Activated CD4-positive, alpha-beta T cell treated with anti-CD3 and anti-CD28 coated beads for 4 hours (primary cell): ENCODE measurements at places on chromosomes 6 and 20.

DNA sequence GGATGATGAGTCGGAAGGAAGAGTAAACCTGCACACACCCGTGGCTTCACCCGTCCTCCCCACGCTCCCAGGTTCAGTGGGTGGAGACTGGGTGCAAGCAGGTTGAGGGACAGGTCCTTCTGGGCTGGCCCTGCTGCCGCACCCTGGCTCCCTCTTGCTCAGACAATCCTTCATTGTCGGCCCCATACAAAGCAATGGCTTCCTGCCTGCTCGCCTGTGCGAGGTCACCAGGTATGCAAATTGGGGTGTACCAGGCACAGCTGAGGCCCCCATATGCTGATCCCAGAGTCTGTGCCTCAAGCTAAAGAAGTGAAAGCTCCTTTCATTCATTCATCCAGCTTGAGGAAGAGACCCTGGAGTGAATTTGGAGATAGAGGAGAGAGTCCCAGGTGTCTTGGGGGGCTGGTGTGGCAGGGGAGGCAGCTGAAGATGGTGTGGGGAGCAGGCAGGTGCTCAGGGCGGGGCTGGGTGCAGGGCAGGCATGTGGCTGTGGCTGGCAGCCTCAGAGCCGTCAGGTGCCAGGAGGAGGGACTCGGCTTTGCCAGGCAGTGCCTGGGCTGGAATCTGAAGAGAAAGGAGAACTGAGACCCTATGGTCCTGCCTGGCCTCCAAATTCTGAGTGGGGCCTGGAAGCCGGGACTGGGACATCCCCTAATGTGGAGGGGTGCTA lies 4.7 kb downstream of the SLCO4A1 start:
- DNase-seq: no peak

DNA sequence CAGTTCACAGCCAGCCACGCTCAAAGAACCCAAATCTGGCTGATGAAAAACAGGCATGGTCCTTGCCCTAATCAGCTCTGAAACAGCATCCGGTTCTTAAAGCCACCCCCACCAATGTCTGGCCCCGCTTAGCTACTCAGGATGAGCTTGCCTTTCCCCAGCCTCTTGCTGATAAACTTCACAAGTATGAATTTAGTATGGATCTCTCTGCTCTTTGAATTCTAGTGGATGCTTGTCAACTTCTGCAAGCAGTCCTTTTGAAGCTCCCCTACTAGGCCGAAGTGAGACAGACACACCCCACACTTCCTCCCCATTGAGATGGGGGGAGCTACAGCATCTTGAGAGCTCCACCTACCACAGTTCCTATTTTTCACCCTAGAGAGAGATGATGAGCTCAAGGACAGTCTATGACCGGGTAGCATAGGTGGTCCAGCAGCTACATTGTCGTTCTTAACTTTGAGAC lies 36.7 kb downstream of the EBF4 start:
- DNase-seq: peak; percentile 39

- no peak for DNase-seq
Measured at GRCh38 chr6:132369526-132369925, 31.7 kb downstream of the MOXD1 start.

DNA sequence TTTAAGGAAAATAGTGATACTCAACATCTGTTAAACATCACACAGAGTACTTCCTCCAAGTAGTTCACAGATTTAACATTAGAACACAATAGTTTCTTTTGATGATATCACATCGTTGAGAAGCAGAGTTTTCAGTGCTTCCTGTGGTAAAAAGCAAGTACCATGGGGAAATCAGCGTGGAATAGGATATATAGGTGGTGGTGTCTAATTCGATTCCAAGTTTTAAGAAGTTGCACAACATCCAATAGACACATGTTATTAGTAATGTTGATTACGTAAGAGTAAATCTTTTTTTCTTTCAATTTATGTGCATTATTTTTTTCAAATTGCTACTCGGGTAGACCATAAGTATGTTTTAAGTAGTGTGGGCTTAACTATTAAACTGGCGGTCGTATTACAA lies 360.7 kb downstream of the NKAIN2 start:
- no peak for DNase-seq

DNA sequence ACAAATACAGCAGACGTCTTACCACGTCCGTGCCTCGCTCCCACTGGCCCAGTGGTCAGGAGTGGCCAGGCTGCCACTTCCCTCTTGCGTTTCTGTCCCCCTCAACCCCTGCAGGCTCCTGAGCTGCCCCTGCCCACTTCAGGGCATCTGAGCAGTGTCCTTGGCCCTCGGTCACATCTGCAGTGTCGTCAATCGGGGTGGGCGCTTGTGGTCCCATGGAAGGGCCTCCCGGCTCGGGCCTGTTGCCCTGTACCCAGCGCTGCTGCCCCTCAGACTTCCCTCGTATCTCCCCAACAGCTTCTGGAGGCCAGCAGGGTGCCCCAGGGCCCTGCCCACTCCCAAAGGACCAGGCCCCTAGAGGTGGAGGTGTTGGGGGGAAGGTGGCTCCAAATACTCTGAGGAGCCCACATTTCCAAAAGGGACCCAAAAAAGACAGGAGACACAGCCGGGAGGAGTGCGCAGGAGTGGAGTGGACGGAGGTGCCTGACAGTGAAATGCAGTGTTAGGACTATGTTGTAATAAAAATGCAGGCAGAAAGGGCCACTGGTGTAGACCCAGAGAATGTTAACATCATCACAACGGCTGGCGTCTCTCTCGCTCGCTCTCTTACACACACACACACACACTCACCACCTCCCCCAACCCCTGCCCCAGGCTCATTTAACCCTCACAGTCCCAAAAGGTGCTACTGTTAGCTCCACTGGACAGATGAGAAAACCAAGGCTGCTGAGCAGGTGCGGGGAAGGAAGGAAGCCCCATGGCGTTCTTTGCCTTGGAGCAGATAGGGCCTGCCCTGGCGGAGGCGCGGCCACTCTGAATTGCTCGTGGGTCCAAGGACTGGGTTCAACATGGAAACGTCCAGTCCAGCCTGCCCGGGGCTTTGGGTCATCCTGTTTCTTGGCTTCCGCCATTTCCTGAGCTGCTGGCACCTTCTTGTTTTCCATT lies 343.9 kb downstream of the ZFAND3 start:
- no peak for DNase-seq

- no peak for DNase-seq
Measured at GRCh38 chr20:41052742-41053419, 24.3 kb downstream of the TOP1 start.

GRCh38 chr6:167420858-167421766 lies 96.2 kb downstream of the TTLL2 start:
- DNase-seq: no peak

DNA sequence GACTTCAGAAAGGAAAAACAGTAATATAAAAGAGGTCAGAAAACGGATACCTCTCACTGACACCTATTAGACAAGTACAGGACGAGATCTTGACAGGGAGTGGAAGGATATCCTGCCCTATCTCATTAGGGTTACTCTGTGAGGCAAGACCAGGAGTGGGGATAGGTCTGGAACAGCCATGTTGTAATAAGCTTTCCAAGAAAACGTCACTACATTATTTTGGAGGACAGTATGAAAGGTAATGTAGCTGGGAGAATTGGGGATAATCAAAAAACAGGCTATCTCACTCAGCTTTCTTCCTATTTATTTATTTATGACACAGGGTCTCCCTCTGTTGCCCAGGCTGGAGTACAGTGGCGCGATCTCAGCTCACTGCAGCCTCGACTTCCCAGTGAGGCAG lies 25.3 kb downstream of the HMGN4 start:
- no peak for DNase-seq

GRCh38 chr6:131773284-131773950 lies 34.4 kb upstream of the ENPP1 start:
- no peak for DNase-seq

DNA sequence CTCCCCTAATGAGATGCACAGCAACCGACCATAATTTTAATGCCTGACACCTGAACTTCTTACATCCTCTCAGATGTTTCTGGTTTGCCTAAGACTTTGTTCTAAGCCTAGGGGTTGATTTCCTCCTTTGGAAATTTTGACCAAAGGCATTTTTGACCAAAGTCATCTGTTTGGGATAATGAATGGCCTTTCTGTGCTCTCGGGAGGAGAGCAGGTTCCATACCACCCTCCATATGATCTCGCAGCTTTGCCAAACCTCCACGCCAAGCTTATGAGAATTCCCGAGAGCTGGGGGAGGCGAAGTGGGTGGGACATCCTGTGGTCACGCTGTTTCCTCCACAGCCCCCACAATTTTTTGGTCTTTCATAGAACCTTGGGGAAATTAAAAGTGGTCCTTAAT lies 91.7 kb downstream of the SCML4 start:
- no peak for DNase-seq

GRCh38 chr20:50221501-50222308 lies 31.1 kb downstream of the CEBPB start:
- DNase-seq: no peak

GRCh38 chr6:115902436-115902835 lies 158.3 kb downstream of the FRK start:
- no peak for DNase-seq

- no peak for DNase-seq
Measured at GRCh38 chr6:40936818-40937251, 102.2 kb downstream of the UNC5CL start.

DNA sequence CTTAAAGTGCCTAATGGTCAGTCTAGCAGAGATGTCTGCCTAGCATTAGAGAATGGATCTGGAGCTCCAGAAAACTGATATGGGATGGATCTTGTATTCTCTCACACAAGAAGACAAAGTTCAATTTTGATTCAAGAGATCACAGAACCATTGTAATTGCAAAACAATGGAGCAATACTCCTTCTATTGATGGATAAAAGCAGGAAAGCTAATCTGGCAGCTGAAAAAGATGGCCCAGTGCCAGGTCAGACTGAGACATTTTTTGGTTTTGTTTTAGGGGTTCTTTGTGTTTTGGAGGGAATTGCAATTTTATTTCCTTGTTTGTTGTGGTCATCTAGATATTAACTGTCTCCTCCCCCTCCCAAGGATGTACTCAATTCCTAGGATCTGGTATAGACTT lies 14.6 kb upstream of the ZNF133 start:
- no peak for DNase-seq

- no peak for DNase-seq
Measured at GRCh38 chr6:125098253-125098652, 55.3 kb upstream of the TPD52L1 start.
